Activated CD8-positive, alpha-beta memory T cell treated with anti-CD3 and anti-CD28 coated beads, Interleukin-2, amount 10 ng/mL, durations not matched to agents 7 days and 5 days (primary cell): ENCODE measurements at places on chromosomes 11 and 22. TPM values are rescaled to one million over a fixed set of nuclear protein-coding genes. Genes with fewer than 3 reads are reported as not detected.

- DNase-seq = no peak
- no peak overlapping the region for H3K27ac ChIP-seq
- H3K4me1 ChIP-seq = no peaks in the 10 kb centered on the region
These were observed 245.6 kb upstream of the ZC3H12C start for GRCh38 chr11:109847621-109848020.

The SLC22A9 gene
- total RNA-seq = not detected

The RHOD gene
- total RNA-seq = 0.52 TPM

DNA sequence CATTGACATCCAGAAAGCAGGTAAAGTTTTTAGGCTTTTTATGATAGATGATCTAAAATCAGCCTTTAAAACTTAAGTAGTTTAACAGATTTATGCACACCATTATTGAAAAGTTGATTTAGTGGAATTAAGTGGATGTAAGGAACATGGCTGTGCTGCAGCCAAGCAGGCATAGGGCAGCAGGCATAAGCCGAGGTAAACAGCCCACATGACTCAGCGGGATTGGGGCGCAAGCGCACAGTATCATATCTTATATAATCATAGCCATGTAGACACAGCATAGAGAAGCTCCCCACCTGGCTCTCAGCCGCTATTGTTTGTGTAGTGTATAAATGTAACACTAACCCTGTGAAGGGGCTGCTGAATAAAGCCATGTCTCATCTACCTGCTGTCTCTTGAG lies 157.5 kb downstream of the WNT11 start:
- peaks cover 37% of the 10 kb centered on the region for H3K36me3 ChIP-seq
- no peak overlapping the region for H3K27ac ChIP-seq
- no peak overlapping the region for H3K4me3 ChIP-seq
